ENCODE measurements at places on chromosomes 13 and 19.

DNA sequence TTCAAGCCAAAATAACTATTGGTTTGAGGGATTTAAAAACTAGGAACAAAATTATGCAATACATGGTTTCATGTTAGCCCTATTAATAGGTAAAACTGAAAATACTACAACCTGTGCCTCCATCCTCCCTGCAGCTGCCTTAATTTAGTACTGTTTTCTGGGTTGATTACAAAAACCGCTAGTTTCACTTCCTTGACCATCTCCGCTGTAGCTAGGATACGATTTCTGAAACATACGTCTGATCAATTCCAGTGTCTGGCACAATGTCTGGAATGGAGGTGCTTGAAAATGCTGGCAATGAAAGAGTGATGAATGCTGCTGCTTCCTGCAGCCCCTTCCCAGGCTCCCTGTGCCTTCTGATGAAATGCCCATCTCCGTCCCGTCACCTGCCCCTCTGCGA lies 273.5 kb downstream of the SHISA2 start:
- no peak for DNase-seq

DNA sequence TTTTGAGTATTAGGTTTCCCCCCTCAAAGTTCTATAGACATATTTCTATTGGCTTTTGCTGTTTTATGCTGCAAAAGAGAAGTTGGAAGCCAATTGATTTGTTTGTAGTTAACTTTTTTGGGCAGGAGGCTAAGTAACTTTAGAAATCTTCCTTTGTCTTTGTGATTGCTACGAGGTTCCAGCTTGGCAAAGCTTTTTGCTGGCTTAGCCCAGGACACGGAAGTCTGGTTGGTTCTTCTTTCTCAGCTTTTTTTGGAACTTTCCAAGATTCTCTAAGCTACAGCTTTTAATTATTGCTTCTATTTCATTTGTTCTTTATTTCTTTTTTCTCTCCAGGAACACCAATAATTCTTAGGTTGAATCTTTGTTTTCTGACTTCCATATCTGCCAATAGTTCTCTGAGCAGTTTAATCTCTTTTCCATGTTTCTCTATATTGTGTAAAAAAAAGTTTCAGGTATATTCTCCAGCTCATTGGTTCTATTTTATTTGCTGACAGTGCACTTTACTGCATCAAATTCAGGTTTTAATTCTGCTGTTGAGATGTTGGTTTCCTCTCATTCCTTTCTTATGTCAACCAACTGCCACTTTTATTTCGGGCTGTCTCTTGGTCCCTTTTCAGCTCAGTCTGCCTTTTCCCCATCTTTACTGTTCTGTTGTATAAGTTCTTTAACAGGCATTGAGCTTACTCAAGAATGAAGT lies 27.8 kb downstream of the MBNL2 start:
- DNase-seq: no peak

DNA sequence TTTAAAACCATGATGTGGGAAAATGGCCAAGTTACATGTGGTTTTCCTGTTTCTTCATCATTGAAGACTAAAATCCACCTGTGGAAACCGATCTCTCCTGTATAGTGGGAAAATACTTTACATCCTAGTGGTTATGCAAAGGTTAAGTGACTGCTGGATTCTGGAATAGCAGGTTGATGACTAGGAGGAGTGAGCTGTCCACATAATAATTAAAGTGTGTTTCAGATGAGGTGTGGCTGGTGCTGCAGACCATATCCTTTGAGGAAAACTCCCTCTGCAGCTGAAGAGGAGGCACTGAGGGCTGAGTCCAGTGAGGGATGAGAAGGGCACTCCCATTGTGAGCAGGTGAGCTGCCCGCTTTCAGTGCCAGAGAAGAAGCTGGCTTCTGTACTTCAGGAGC lies 43.2 kb downstream of the DCLK1 start:
- no peak for DNase-seq

- no peak for DNase-seq
These were observed 472.8 kb downstream of the LIG4 start for GRCh38 chr13:107742544-107742943.

DNA sequence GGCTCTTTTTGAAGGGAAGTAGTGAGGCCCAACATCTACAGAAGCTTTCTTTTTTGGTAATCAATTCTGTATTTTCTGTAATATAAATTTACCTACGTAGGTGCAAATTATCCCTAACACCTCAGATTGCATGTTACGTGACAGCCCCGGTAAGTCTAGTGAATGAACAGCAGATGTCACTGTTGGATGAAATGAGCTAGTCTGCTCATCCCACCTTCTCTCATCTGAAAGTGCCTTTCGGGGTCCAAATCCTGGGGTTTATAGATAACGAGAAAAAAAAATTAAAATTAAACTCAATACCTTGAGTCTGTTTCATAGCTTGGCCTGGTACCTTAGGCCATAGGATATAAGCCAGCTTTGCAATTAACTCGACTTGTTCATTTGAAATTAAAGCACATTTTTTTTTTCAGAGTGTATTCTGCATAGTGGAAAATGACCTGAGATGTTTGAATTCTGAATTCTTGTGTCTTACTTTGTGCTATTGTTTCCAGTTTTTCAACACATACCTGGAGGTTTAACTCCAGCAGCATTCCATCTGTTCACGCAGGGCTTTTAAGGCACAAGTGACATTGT lies 548.2 kb downstream of the GPC5 start:
- DNase-seq: no peak

- DNase-seq: no peak
These were observed 285.4 kb upstream of the GPC6 start for GRCh38 chr13:92941167-92941566.

GRCh38 chr19:37333457-37333856 lies 37.4 kb upstream of the ZNF527 start:
- no peak for DNase-seq

GRCh38 chr13:32911506-32911905 lies 104.7 kb upstream of the KL start:
- DNase-seq: no peak

DNA sequence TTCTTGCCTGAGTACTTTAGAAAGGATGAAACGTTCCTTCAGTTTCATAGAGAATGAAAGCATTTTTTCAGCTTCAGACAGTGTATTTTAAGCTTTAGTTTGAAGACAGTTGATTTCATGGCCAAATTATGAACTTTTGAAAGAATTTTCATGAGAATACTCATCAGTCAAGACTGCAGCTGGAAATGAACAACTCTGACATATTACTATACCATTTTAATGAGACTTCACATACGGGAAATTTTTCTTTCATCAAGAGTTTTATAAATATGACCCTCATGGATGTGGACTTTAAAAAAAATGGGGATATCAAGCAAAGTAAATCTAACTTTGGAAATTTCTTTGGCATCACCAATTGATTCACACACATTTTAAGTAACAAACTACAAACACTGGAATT lies 6.4 kb downstream of the LATS2 start:
- no peak for DNase-seq

DNA sequence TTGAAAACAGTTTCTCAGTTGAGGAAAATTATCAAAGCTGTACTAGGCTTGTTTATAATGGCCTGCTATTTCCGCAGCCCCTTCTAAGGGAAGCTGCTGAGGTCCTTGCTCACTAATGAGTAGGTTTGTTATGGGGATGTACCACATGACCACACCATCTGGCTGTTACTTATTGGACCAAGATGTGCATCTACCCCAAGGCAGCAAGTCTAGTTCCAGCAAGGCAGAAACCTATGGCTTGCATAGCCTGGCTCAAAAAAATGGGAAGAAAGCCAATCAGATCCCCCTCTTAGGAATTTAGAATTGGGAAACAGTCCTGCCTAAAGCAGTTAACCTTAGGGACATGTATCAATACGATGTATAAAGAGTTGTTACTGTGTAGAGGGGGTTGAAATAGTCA lies 186.5 kb upstream of the SPRY2 start:
- no peak for DNase-seq
